Smooth muscle cell of trachea (primary cell): ENCODE measurements at places on chromosomes 2 and 18. TPM values are rescaled to one million over a fixed set of nuclear protein-coding genes. Genes with fewer than 3 reads are reported as not detected.

TCF23 gene
- total RNA-seq = not detected in 2 replicates

INHBB gene
- not detected in 2 replicates for total RNA-seq

ATOH8 gene
- total RNA-seq = 22.4 and 55.9 TPM in 2 replicates

RNF125 gene
- 1.2 and 1.5 TPM in 2 replicates for total RNA-seq

PHOSPHO2 gene
- total RNA-seq = 1.8 and 4.1 TPM in 2 replicates

TUBA3D gene
- not detected in 2 replicates for total RNA-seq

ANKMY1 gene
- total RNA-seq = 7.0 and 8.4 TPM in 2 replicates

NAPG gene
- 27.5 and 44.9 TPM in 2 replicates for total RNA-seq

EFR3B gene
- 0.73 and 0.83 TPM in 2 replicates for total RNA-seq

SAG gene
- total RNA-seq = not detected in 2 replicates

HOXD9 gene
- 0.17 TPM in 1 of 2 replicates, not detected in the other for total RNA-seq

MATN3 gene
- total RNA-seq = 0.99 and 1.9 TPM in 2 replicates

LONRF2 gene
- under 0.01 TPM in 2 replicates for total RNA-seq

MAL gene
- 0.17 TPM in 1 of 2 replicates, not detected in the other for total RNA-seq

ARL6IP6 gene
- 18.5 and 23.3 TPM in 2 replicates for total RNA-seq

LRRC30 gene
- not detected in 2 replicates for total RNA-seq

GAL3ST2 gene
- total RNA-seq = 0.15 TPM in 1 of 2 replicates, not detected in the other

SERPINB4 gene
- not detected in 2 replicates for total RNA-seq

WDR43 gene
- 68.8 and 70.5 TPM in 2 replicates for total RNA-seq

MEMO1 gene
- total RNA-seq = 46.4 and 49.1 TPM in 2 replicates

CCDC148 gene
- 1.5 and 1.7 TPM in 2 replicates for total RNA-seq

ANKRD30B gene
- total RNA-seq = 0.15 and 0.50 TPM in 2 replicates

GIGYF2 gene
- 54.5 and 55.1 TPM in 2 replicates for total RNA-seq

DPP10 gene
- not detected in 2 replicates for total RNA-seq

SCG2 gene
- 1.0 and 1.2 TPM in 2 replicates for total RNA-seq

RAPGEF4 gene
- total RNA-seq = 0.66 and 1.2 TPM in 2 replicates

IL37 gene
- total RNA-seq = not detected in 2 replicates

SERPINB12 gene
- not detected in 2 replicates for total RNA-seq

MOGAT1 gene
- not detected in 2 replicates for total RNA-seq

STON1 gene
- 14.4 and 16.4 TPM in 2 replicates for total RNA-seq

STARD7 gene
- 113 and 130 TPM in 2 replicates for total RNA-seq

ACMSD gene
- not detected in 2 replicates for total RNA-seq

CCL20 gene
- total RNA-seq = 2.2 TPM in 1 of 2 replicates, not detected in the other
